Renal cortex interstitium (tissue), 15 donors: ENCODE measurements at places on chromosomes 2 and 18.
A peak's percentile ranks its signal among the peaks of the same experiment; 100 is the strongest.

GRCh38 chr18:66833646-66834045 lies 229.8 kb upstream of the CDH19 start:
- DNase-seq: no peak

DNA sequence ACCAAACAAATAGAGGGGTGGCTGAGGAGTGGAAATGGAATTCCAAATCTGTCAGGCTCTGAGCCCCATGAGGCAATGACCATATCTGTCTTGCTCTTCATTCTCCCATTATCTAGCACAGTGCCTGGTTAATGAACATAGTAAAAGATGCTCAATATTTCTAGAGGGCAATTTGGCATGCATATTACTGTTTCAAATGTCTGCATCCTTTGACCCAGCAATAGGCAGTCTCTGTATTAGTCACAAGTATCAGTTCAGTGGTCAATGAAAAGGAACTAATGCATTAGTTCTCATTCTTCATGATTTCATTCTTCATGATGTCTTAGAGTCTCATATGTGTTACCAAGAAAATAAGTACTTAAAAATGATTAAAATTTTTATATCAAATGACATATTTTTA lies 28.4 kb upstream of the MALL start:
- no peak for DNase-seq

- no peak for DNase-seq
These were observed 21.4 kb upstream of the PTPRM start for GRCh38 chr18:7545734-7546133.

GRCh38 chr18:46291149-46291548 lies 187.0 kb downstream of the HAUS1 start:
- no peak for DNase-seq

- peak; percentile 46 for DNase-seq
These were observed 1.1 kb downstream of the MAP4K3 start for GRCh38 chr2:39435741-39436591.

- no peak for DNase-seq
These were observed 550.2 kb upstream of the LINC00305 start for GRCh38 chr18:64699081-64699480.

DNA sequence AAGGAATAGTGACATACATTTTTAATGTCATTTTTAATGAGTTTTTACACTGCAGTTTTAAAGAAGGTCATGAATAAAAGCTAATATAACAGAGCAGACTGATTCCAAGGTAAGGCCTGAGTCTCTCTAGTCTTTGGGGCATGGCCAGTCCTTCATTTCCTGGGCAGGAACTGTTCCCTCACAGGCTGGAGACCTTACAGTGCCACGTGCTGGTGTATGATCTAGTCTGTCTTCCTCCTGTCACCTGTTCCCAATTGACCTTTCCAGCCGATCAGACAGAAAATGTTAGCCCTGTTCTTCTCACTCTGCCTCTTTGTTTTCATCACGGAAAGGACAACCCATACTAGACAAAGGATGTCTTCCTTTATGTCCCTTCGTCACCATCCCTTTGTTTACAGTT lies 33.6 kb downstream of the ZCCHC2 start:
- DNase-seq: no peak

DNA sequence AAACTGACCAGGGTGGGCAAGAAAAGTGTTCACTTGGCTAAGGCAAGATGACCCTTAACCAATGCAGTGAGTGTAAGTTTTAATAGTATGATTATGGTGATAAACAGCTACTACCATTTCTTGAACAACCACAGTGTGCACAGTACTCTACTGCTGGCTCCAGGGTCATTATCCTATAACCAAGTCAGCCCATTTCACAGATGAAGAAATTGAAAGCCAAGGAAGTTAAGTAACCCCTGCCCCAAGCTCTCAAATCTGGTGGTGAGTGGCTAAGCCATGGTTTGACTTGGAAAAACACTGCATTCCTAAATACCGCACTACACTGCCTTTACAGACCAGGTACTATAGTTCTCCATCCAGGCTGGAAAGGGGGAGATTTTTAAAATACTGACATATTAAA lies 5.7 kb downstream of the ZNF385B start:
- no peak for DNase-seq

DNA sequence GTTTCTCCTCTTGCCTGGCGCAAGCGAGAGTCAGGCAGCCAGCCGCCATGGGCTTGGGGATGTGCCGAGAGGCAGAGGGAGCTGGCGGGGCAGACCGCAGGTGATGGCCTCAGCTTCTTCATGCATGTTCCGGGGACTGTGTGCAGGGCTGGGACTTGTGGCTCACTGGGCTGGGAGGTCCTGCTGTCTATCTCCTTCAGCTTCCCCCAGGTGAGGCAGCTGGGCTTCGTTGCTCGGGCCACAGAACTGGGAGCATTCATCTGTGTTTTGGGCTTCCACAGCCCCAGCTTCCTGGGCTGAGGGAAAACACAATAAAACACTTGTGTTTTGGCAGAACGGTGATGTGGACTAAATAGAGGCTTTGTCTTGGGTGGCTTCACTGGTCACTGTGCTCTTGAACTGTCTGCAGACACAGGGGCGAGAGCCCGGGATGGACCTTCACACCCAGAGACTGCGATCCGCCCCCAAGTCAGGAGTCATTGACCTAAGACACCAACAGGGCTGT lies 93.5 kb downstream of the DYSF start:
- DNase-seq: no peak

- no peak for DNase-seq
These were observed 239.1 kb downstream of the SEPTIN10 start for GRCh38 chr2:109374548-109375130.
